ENCODE measurements at places on chromosomes 5 and 9.
A peak's percentile ranks its signal among the peaks of the same experiment; 100 is the strongest.

- DNase-seq = peak; percentile 33
Measured at GRCh38 chr9:104993291-104993963, 65.5 kb upstream of the ABCA1 start.

DNA sequence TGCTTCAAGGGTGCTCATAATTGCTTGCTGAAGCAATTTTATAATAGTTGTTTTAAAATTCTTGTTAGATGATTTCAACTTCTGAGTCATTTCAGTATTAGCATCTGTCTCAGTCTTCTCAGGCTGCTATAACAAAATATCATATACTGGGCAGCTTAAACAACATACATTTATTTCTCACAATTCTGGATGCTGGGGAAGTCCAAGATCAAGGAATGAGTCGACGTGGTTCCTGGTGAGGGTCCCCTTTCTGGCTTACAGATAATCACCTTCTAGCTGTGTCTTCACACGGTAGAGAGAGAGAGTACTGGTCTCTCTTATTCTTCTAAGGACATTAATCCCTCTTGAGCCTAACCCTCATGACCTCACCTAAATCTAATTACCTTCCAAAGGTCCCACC, 160.4 kb downstream of the SIL1 start:
- no peak for DNase-seq

GRCh38 chr5:565782-566440, 41.7 kb upstream of the SLC9A3 start:
- DNase-seq = no peak

DNA sequence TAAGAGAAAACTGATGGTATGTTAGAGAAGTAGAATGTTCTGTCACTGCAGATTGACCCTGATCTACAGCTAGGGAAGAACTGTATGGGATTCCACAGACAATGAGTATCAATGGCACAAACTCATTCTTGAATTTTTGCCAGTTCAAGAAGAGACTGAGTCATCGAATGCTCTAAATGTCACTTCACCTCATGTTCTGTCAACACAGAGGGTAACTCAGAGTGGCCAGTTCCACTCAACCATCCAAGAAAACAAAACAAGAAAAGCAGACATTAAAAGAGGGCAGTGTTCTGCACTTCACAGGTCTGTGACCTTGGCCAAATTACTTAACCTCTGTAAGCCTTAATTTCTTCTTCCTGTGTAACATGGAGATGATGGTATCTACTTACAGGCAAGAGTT, 132.2 kb upstream of the HMHB1 start:
- no peak for DNase-seq

DNA sequence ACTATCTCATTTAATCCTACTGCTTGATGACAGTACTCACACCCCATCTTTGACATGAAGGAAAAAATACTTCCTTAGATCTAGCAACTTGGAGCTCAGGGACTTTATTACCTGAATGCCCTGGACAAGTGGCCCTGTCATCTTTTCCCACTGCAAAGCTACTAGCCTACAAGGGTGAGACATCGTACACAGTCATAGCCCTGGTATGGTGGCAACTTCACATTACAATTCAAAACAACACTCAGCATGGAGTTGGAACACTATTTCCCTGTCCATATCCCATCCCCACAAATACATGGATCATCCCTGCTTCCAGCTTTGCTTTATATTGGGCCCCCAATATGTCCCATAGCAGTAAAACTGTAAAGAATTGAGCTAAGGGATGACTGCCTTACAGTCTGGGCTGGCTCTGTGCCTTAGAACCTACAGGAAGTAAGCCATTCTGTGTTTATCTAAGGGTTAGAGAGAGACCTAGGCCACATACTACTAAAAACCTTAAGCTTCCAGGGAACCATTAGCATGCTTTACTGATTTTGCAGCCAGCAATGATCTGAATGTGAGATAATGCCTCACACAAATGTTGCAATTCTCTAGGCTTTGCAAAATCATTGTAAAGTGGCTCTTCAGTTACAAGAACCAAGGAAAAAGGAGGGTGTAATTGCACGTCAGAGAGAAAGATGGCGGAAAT, 55.9 kb downstream of the OTULIN start:
- DNase-seq = no peak

GRCh38 chr9:127779136-127779981, 893 bp upstream of the SH2D3C start:
- DNase-seq = peak; percentile 77

DNA sequence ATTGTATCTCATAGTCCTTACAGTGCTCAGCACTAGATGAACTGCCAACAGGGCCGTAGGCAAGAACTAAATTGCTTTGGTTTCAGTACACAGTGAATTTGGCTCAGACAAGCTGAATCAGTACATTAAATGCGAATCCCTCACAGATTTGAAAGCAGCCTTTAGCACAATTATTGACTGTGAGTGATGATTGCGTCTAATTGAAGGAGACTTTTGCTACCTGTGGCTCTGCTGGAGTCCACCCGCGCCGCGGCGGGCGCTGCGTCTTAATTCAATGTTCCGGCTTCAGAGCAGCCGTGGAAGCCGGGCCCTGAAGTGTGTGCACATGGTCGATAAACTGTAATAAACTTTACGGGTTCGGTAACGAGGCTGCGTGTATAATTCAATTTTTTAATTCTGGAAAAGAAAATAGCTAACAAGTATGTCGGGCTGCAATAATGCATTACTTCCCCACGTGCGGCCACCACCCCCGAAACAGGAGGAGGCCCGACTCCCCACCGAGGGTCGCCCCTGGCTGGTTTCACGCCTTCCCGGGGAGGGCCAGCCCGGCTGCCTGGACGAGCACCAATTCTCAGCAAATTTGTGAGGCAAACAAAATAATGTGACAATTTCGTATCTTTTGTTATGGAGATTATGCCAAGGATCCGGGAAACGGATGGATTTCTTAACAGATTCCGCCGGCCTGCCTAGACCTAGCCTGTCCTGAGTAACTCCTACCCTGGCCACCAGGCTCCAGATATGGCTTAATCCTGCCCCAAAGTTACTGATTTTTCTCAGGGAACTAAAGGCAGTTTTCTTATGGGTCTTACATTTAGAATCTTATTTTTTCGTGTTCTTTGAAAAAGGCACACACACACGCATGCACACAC, 269.4 kb upstream of the IRX1 start:
- no peak for DNase-seq

DNA sequence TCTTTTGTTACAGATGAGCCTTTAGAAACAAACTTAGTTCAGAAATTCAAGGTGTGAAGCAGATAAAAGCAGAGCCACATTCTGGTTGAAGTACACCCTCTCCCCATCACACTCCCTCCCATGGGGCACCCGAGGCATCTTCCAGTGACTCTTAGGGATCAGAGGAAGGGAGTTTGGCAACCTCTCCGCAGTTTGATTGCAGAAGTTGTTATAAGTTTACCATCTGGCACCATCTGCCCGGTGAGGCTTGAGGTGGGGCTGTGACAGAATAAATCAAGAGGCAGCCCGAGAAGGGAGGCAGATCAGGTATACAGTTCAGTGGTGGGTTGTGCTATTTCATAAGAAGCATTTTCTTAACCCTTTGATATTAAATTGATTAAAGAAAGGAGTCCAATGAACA, 458.6 kb upstream of the CLINT1 start:
- no peak for DNase-seq

- DNase-seq = no peak
Measured at GRCh38 chr9:14868418-14868771, 41.8 kb downstream of the FREM1 start.

GRCh38 chr5:13464532-13465193, 479.8 kb downstream of the DNAH5 start:
- DNase-seq = no peak

- no peak for DNase-seq
Measured at GRCh38 chr5:172436078-172436878, 18.0 kb downstream of the SH3PXD2B start.

- no peak for DNase-seq
Measured at GRCh38 chr5:171999877-172000276, 6.6 kb downstream of the FBXW11 start.

GRCh38 chr5:155309021-155309746, 295.6 kb downstream of the KIF4B start:
- no peak for DNase-seq

- DNase-seq = no peak
Measured at GRCh38 chr5:73686912-73687311, 60.9 kb downstream of the ARHGEF28 start.

DNA sequence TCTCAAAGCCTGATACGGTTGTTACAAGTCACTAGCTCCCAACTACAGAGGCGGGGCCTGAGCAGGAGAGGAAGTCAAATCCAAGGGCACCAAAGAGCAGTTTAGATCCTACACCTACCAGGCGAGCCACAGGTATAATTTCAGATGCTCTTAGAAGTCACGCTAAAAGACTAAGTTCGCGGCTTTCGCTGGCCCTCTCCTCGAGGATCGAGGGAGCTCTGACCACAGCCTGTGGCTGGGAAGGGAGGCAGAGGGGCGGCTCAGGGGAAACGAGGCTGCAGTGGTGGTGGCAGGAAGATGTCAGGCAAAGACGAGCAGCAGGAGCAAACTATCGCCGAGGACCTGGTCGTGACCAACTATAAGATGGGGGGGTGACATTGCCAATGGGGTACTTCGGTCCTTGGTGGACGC, 48.6 kb downstream of the SEMA4D start:
- DNase-seq = no peak

- no peak for DNase-seq
Measured at GRCh38 chr5:41841325-41841724, 28.9 kb downstream of the OXCT1 start.

- DNase-seq = no peak
Measured at GRCh38 chr9:125493881-125494652, 212.9 kb downstream of the MAPKAP1 start.

DNA sequence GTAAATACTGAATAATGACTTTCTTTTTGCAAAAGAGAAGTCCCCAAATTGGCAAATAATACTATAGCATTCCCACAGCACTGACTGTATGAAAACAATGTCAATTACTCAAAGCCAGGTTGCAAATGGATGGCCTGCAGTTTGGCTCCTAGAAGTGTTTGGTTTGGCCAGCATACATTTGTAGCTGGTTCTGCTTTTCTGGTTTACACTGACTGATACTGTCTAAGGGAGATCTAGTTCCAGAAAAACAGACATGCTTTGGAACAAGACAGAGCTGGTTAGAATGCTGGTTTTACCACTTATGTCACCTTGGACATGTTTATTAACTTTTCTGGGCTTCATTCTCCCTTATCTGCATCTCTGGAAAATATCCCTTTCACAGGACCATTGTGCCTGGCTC, 81.5 kb upstream of the TRPM3 start:
- DNase-seq = no peak

DNA sequence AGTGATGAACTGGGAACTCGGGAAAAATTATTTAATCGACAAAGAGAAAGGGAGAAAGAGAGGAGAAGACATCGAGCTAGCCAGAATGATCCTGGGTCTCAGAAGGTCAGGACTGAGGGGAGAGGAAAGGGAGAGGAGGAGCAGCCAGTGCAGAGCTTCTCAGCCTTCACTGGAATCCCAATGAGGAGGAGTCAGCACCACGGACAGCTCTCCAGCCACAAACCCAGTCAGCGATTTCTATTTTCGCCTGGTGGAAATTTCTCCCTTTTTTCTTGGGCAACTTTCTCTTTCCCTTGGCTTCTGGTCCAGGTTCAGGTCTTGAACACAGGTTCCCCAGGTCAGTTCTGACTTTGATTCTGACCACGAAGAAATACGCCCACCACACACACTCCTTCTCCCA, 1.6 kb upstream of the BRINP1 start:
- peak; percentile 25 for DNase-seq

DNA sequence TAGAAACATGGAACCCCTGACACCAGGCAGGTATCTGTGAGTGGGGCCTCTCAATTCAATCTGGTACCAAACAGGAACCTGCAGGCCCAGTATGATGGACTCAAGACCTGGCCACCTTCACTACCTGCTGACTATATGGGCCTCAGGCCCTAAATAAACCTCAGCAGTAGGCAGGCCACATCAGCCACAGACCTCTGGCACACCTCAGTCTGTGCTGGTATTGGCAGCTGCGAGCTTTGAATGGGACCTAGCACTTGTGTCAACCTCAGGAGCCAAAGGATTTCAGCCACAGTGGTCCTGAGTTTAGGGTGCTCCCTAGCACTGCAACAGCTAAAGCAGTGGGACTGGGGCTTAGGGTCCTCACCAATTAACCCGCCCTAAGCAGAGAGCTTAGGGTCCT, 325.5 kb downstream of the ZNF608 start:
- no peak for DNase-seq

DNA sequence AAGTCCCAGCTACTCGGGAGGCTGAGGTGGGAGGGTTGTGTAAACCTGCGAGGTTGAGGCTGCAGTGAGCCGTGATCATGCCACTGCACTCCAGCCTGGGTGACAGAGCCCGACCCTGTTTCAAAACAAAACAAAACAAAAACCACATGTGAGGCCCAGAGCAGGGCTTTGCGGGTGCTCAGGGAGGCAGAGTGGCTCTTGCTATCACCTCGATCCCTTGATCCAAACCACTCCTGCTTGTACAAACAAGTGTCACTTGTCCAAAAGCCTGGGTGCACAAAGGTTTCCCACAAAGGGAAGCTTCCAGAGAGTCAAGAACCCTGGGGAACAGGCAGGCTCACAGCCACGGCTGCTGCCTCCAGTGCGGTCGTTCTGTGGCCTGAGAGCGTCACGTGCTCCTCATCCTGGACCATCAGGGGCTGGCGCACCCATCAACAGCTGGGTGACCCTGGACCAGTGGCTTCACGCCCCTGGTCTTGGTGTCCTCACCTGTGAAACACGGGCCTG, 162.7 kb downstream of the C9orf50 start:
- DNase-seq = peak; percentile 68

DNA sequence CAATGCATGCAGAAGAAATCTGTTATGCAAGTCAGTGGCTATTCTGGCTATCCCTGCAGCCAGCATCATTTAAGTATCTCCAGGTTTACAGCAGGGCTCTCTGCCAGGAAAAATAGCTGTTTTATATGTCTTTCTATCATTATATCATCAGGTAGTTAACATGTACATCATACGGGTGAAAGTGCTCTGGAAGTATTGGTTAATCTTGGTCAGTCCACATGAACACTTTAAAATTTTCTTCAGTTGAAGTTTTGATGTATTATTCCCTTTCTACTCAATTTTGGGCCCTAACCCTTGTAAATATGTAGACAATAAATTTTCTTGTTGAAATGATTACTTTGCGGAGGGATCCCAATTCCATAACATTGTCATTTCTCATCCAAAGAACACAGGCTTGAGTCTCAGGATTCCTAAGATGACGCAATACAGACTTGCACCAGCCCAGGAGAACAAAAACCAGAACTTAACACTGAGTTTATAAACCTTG, 67.5 kb downstream of the SEMA6A start:
- DNase-seq = no peak

DNA sequence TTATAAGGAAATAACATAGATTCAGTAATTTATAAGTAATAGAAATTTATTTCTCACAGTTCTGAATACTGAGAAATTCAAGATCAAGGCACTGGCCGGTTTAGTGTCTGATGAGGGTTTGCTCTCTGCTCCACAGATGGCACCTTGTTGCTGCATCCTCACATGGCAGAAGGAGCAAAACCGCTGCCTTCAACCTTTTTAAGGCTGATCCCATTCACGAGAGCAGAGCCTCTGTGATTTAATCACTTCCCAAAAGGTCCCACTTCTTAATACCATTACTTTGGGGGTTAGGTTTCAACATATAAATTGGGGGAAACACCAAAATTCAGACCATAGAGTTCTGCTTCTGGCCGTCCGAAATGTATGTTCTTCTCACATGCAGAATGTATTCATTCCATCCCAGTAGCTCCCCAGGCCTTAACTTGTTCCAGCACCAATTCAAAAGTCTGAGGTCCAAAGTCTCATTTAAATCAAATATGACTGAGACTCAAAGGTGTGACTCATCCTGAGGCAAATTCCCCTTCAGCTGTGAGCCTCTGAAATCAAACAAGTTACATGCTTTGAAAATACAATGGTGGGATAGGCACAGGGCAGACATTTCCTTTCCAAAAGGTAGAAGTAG, 30.6 kb downstream of the BAAT start:
- no peak for DNase-seq

All from activated CD4-positive, alpha-beta T cell treated with anti-CD3 and anti-CD28 coated beads for 48 hours (primary cell).